ENCODE measurements at places on chromosomes 4 and X.

DNA sequence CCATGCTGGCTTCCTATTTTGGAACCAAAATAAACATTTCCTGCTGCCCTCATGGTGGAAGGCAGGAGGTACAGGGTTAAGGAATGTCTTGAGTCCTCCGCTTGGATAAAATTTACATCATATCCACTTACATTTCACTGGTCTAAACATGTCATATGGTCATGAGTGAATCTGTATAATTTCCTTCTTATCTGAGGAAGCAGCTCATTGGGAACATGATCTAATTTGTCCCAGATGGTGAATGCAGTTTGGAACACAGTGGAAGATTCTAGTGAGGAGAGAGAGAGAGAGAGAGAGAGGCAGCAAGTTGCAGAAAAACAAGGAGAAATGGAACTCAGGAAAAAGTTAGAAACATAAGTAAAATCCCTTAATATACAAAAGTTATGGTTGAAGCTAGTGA lies 46.8 kb downstream of the MXRA5 start:
- DNase-seq: no peak

DNA sequence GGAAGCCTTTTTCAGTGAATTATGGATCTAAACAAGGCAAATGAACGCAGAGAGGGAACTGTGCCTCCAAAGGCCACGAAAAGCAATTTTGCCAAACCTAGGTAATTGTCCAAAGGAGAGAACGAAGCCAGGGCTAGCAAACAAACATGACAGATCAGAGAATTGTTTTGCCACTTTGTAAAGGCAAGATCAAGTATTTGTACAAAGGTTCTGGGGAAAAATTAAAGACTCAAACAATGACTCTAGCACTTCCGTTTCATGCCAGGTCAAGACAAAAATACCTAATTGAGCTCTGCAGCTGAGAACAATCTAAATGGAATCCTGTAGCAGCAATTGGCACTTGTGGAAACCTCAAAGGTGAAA lies 8.5 kb downstream of the RBM47 start:
- no peak for DNase-seq

- no peak for DNase-seq
Measured at GRCh38 chr4:185534511-185534865, 819 bp downstream of the PDLIM3 start.

- DNase-seq: no peak
Measured at GRCh38 chr4:67576059-67576466, 17.5 kb downstream of the STAP1 start.

- DNase-seq: no peak
Measured at GRCh38 chr4:99827454-99827853, 10.8 kb downstream of the DAPP1 start.

GRCh38 chr4:5638316-5638715 lies 70.0 kb downstream of the EVC2 start:
- DNase-seq: no peak

DNA sequence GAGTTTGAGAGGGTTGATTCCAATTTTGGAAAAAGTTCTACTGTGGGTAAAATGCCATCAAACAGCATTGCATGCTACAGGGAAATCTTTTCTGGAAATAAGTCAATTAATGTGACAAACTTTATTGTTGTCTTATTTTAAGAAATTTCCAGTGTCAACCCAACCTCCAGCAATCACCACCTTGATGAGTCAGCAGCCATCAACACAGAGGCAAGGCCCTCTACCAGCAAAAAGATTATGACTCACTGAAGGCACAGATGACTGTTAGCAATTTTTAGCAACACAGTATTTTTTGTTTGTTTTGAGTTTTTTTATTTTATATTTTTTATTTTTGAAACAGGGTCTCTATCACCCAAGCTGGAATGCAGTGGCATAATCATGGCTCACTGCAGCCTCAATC lies 165.4 kb upstream of the C1QTNF7 start:
- DNase-seq: no peak

- no peak for DNase-seq
Measured at GRCh38 chr4:173857828-173858227, 327.8 kb upstream of the HAND2 start.

- DNase-seq: no peak
Measured at GRCh38 chr4:13555325-13555724, 11.0 kb upstream of the NKX3-2 start.

GRCh38 chrX:24335871-24336270 lies 22.0 kb upstream of the SUPT20HL2 start:
- no peak for DNase-seq

DNA sequence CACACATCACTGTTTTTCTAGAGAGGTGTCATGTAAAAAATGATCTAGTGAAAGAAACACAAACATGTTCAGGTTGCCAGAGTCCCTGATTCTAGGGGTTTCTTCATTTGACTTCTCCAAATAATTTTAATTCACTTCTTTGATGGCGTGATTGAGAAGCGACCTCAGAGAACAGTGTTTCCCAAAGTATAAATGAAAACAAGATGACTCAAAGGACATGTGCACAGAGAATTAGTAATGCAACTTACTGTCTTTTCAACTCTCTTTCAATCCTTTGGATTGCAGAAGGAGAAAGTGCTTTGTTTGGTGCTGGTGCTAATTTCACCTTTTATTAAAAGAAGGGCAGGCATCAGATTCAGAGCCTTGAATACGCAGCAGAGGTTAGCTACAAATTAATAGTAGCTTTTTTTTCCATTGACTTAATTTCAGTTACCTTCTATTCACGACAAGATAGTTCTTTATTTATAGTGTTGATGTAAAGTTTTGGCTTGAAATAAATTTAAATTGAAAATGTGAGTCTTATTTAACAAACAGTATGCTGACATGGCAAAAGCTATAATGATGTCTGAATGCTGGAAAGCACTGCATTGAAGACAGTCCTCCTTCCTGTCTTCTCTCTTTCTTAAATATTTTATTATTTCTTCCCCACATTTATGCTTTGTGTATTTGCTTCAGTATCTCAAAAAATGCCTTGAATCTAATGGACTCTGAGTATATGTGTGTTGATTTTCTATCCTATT lies 85.1 kb downstream of the SLC10A7 start:
- no peak for DNase-seq

DNA sequence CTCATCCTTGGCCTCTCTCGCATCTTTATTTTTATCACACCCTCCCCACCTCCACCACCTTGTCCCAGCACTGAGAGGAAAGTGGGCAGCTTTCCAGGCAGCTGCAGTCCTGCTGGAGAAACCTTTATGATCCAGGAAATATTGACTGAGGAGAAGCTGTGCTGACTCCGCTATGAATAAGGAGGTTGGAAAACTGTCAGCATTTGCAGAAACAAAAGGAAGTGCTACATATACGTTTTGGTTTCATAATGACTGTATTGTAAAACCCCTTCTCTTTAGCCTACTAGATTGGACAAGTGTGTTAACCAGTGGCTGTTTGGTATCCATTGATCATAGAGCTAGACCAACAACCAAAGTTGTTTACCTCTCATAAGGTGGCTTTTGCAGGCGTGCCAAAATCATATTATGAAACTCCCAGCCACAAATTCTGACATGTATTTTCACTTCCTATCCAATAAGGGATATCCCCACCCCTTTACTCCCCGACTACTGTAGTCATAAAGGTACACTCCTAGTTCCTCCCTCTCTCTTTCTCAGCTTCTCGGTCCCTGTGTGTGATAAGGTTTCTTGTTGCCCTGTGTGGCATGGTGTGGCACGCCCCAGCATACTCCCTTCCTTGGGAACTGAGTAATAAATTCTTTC lies 88.4 kb downstream of the GPR143 start:
- DNase-seq: no peak

DNA sequence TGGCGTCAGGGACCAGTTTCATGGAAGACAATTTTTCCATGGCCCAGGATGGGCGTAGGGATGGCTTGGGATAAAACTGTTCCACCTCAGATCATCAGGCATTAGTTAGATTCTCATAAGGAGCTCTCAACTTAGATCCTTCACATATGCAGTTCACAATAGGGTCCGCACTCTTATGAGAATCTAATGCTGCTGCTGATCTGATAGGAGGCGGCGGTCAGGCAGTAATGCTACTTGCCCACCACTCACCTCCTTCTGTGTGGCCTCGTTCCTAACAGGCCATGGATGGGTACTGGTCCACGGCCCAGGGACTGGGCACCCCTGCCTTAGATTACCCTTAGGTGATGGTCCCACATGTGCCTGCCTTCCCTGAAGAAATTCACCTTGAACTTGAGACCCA lies 28.8 kb upstream of the ENPP6 start:
- DNase-seq: no peak

GRCh38 chr4:5554376-5554775 lies 154.0 kb downstream of the EVC2 start:
- no peak for DNase-seq

DNA sequence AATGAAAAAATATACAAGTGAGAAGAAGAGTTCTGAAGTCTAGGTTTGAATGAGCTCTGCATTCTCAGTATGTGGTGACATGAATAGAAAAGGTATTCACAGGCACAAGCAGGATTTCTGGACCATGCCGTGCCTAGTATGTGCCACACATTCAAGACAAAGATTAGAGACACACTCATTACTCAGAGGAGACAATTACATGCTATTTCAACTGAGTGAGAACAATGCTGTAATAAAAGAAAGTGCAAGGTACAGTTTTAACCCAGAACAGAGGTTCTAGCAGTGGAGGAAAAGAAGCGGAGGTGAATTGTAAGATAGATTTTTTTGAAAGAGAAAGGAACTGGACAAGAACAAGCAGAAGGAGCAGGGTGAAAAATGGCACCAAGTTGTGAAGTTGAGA lies 121.0 kb upstream of the RASGEF1B start:
- no peak for DNase-seq

DNA sequence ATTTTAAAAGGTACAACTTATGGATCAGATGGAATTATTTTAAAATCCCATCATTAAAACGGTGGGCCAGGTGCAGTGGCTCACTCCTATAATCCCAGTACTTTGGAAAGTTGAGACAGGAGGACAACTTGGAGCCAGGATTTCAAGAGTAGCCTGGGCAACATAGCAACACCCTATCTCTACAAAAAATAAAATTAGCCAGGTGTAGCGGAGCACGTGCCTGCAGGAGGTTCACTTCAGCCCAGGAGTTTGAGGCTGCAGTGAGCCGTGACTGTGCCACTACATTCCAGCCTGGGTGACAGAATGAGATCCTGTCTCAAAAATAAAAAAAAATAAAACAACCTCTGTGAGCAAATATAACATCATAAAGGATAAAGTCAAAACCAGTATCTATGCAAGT lies 11.4 kb downstream of the ADH5 start:
- DNase-seq: no peak

DNA sequence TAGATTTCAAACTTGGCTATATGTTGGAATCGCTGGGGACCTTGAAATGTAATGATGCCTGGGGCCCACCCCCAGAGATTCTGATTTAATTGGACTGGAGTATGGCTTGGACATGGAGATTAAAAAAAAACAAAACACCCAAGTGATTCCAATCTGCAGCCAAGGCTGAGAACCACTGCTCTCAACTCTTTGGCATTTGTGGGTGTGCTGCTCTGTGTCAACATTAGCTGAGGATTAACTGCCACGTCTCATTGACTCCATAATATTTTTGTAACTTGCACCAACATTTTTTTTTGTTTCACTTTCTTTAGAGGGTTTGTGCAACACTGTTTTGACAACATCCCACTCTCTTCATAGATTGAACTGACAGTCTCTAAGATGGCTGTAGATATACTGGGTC lies 41.1 kb upstream of the PDK3 start:
- no peak for DNase-seq

- no peak for DNase-seq
Measured at GRCh38 chr4:55079451-55080173, 45.8 kb downstream of the KDR start.

DNA sequence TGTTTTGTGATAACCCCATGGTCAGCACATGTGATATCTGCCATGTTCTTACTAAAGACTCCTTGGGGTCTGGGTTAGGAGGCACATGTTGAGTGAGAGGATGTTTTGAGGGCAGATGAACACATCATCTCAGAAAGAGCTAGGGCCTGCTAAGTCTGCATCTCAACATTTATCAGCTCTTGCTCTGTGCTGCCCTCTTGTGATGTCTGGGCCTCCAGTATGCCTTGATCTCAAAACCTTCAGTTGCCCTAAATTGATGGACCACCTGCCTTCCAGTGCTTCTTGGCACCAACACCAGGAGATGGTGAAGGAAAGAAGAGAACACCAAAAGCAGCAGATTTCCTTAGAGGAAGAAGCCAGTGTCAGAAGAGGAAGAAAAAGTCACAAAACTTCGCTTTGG lies 22.5 kb downstream of the MID1 start:
- no peak for DNase-seq

DNA sequence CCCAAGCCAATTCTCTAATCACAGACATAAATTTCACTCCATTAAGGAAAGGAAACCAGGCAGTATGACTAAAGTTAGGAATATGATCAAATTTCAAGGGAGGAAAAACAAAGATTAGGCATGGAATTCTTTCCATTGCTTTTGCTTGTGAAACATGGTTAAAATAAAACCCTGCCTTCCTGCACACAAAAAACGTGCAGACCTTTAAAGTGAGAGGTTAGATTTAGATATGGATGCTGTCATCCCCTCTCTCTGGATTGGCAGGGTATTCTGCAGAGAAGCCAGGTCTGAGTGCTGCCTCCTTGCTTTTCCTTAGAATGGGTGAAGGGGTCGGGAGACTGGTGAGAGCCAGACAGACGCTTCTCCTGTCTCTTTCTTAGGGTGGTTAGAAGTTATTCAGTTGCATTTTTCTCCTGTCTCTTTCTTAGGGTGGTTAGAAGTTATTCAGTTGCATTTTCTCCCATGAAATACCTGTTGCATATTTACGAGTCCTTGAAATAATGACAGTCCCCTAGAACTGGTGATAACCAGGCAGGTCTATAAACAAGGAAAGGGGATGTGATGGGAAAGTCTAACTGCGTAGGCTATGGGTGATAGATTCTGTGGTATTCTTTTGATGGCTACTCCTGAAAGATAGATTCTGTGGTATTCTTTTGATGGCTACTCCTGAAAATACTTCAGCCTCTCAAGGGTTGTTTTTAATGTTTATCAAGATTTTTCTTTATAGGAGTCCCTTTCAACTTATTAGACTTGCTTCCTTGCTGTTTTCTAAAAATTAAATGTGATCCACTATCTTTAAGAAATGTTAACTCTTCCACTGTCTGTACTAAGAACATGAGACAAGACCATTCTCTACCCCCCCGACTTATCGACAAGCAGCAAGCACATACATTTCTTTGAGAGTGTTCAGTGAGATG lies 163.6 kb downstream of the SPRY1 start:
- DNase-seq: no peak

DNA sequence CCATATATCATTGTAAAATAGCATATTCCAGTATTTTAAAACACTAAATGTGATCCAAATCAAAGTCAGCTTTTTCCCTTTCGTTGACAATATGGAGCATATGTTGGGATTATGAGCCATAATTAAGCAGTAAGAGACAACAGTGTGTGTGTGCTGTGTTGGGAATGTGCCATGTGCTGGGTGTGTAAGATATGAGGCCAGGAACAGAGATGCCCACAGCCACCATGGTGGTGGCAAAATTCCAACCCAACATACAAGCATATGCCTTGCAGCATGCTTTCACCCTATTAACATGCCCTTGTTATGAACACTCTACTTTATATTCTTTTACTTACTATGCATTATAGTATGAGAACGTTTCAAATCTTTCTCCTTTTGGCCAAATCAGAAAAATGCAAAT lies 1560.4 kb upstream of the TENM3 start:
- DNase-seq: no peak

GRCh38 chrX:41234962-41235361 lies 99.0 kb upstream of the DDX3X start:
- DNase-seq: no peak
